Activated CD4-positive, alpha-beta T cell treated with anti-CD3 and anti-CD28 coated beads, Interleukin-2, amount 50 U/mL, for 16 hours (primary cell): ENCODE measurements at places on chromosomes 1 and 21.

DNA sequence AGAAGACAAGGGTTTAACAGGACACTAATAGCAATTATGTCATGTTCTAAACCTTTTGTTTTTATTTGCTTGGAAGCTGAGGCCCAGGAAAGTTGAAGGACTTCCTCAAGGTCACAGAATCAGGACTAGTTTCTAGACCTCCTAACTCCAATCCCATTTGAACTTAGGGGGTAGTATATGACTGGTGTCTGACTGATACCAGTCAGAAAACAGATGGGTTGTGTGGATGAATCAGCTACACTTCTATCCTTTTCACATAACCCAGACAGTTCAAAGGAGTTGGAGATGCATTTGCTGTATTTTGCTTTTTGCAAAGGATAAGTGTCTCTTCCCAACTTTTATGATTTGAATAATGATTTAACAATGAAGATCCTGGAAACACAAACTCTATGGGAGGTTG is 322.5 kb downstream of the HLX start:
- DNase-seq: no peak

DNA sequence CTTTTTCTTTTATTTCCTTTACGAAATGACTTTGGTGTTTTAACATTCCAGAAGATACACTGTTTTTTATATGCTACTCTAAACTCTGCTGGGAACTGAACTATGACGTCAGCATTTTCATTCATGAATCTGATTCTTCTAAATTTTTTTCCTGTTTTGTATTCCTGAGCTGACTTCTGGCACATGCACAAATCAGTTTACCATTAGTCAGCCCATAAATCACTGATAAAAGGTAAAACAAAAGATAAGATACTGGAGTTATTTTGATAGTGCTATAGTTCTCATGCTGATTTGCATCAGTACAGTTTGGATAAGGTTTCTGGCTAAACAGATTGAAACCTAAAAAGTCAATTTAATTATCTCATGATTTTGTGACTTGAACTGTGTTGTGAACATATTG is 10.4 kb downstream of the CAMTA1 start:
- no peak for DNase-seq

- DNase-seq: no peak
These were observed 40.5 kb upstream of the SAMD13 start for GRCh38 chr1:84260852-84261518.

- no peak for DNase-seq
These were observed 81.5 kb downstream of the BEND5 start for GRCh38 chr1:48695161-48695560.

- DNase-seq: no peak
These were observed 7.5 kb downstream of the MFSD2A start for GRCh38 chr1:39962450-39962825.

DNA sequence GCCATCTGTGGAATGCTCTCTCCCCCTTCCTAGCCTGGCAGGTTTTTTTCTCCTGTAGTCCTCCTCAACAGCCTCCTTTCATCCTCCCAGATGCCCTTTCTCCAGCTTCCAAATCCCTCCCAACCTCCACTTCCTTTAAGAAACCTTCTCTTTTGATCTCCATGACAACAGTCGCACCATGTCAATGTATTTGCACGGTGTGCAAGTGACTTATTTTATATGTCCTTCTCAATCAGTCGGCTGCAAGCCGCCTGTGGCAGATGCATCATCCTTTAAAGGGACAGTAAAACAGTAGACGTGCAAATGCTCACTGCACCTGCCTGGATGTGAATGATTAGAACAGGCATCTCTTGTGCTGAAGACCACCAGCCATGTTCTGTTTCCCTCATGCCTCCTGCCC is 285.2 kb downstream of the PCP4 start:
- DNase-seq: no peak

- DNase-seq: no peak
These were observed 392.3 kb upstream of the CAMK1G start for GRCh38 chr1:209191262-209191634.

DNA sequence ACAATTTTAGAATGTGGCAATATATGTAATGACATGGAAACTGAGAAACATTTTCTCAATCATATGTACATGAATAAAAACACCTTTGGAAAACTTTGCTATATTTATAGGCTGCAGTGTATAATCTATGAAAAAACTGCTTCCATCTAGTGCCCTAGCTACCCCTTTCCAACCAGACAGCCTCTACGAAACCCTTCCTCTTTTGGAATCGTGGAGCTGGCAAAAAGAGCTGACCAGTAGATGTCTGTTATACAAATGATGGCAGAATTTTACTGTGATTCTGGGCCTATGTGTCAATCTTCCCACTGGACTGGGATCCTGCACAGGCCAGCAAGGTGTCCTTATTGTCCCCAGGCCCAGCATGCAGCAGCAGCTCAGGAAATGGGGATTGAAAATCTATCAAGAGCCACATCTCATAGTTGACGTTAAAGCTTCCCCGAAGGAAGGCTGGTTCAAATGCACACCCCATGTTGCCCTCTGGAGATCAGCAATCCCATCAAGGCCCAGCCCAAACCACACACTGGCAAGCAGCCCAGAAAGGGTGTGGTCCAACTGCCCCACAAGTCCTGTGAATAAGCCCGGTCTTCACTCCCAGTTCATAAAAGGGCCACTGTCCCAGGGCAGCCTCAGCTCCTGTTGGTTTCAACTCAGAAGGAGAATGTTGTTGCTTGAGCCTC is 8.8 kb upstream of the FAM20B start:
- no peak for DNase-seq

GRCh38 chr1:42456754-42457089 is 379 bp downstream of the PPCS start:
- peak; percentile 72 for DNase-seq

DNA sequence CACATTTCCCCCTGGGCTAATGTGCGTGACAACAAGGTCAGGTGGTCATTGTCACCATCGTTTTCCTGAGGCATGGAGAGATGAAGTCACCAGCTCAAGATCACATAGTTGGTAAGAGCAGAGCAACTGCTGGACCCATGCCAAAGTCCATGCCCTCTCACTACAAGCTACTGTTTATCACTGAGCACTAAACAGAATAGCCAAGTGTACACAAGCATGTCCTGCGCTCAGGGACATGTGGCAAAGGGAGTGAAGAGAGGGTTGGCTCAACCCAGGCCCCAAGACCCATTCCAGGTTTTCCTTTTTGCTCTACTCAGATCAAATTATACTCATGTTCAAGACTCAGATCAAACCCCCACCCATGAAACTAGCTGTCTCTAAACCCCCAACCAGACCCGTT is 20.8 kb downstream of the LRRC52 start:
- DNase-seq: no peak

DNA sequence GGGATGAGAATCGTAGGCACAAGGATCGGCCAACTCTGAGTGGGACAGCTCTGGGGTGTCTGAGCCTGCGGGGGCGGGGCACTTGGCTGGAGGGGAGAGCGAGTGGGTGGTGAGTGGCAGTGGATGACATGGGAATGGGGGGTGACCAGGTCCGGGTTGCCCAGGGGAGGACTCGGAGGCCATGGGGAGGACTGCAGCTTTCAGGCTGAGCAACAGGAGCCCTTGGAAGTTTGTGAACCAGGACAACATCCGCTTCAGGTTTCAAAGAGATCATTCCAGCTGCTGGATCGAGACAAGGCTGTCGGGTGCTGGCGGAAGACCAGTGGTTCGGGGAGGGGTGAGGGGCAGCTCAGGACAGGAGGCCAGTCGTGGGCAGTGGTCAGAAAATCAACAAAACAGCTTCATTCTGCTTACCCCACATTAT is 124.4 kb upstream of the IRF2BP2 start:
- DNase-seq: no peak

- DNase-seq: no peak
These were observed 86.8 kb upstream of the RGS4 start for GRCh38 chr1:162982364-162982763.

DNA sequence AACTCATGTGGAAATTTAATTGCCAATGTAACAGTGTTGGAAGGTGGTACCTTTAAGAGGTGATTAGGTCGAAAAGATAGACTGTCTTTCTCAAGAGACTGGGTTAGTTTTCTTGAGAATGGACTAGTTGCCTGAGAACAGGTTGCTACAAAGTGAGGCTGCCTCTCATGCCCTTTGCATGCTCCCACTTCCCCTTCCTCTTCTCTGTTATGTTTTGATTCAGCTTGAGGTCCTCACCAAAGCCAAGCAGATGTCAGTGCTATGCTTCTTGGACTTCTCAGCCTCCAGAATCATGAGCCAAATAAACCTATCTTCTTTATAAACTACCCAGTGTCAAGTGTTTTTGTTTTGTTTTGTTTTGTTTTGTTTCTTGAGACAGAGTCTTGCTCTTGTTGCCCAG is 187.0 kb upstream of the RUNX1 start:
- DNase-seq: peak; percentile 46

GRCh38 chr1:74641876-74642275 is 31.7 kb downstream of the ERICH3 start:
- no peak for DNase-seq

- DNase-seq: no peak
These were observed 71.4 kb downstream of the AGPAT3 start for GRCh38 chr21:43936247-43936967.

DNA sequence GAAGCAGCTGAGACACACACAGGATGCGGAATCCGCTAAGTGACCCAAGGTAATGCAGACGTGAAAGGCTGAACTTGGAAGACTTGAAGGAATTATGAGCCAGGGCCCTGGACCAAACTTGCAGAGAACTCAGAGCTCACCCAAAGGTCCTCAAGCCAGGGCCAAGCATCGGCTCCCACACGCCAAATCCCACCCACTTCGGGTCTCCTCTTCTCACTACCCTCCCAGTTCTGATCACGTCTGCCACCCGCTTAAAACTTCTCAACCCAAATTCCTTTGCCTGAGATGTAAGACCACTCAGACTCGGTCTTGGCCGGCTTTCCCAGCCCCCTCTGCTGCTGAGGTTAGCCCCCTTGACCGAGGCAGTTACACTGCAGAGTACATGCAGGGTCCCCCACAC is 130.1 kb downstream of the PSMG1 start:
- no peak for DNase-seq

DNA sequence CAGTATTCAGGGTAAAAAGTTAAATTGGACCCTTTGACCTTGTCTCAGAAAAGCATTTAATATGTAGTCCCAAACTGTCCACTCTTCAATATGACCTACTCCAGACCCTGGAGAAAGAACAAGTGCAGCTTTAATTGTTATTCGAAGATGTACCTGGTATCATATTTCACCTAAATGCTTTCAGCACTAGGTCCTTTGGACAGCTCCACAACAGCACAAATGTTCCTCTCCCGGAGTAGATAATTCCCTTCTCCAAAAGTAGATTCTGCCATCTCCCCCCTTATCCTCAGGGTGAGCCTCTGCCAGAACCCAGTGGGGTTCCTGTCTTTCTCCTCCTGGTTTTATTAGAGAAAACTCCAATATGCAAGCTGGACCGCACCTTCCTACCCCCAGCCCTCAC is 104.5 kb upstream of the AJAP1 start:
- DNase-seq: no peak

- DNase-seq: no peak
These were observed 41.6 kb upstream of the TMEM52 start for GRCh38 chr1:1960480-1961196.

DNA sequence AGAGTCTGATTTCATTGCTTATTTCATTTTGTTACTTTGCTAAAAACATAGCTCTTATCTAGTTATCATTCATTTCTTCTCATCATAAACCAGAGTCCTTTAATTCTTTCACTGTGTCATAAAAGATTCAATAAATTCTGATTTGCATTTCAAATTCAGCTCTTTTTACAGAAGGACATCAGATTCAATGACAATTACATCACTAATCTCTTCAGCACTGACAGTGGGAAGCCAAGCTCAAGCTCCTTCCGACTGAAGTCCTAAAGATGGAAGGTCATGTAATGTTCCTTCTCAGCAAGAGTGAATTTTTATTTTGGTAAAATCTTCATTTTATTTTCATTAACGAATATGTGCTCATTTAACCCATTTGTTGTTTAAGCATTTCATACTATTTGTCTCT is 530.7 kb upstream of the ADGRL2 start:
- no peak for DNase-seq

DNA sequence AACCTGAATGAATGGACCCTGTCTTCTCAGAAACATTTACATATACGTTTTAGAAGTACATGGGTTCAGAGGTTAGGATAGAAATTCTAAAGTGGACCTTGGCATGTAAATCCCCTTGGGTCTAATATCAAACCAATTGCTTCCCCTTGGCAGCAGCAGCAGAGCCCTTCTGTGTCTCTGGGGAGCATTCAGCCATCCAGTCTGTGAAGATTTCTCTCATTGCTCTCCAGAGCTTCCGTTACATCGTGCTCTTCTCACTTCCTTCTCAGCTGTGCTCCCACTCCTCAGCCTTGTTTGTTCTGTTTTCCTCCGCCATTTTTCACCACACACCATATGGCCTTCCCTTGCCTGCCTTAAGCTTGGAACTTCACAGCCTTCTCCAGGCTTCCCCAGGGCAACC is 61.5 kb upstream of the ATP1B1 start:
- DNase-seq: no peak

DNA sequence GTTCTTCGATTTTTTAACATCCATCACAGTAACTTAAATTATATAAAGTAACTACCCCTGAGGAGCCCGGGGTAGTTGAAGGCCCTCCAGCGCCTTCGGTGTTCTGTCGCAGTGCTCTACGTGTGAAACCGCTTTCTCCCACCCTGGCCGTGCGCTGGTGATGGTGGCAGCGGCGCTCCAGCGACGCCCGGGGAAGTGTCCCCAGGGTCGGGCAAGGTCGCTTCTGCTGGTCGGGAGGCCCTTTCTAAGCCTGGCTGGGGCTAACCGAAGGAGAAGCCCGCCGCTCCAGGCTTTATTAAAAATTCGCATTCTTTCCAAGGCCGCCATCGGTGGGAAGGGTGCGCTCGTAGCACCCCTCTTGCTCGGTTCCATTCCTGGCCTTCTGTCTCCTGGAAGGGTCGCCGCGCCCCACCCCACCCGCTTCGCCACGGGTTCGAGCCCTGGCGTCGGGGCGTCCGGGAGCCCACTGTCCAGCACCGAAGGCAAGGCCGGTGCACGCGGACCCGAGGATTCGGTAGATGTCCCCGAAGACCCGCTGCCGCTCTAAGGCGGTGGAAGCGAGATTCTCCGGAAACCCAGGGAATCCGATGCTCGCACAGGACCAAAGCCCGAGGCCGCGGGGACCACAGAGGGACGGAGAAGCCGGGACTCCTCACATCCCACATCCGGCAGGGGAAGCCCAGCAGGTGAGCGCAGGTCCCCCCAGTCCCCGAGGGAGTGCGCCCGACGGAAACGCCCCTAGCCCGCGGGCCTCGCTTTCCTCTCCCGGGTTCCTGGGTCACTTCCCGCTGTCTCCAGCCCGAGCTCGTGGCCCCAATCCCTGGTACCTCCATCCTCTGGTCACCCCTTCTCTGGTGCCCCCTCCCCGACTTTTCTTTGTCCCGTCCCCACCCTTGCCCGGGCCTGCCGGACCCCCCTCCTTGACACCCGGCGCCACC is 685 bp upstream of the RIPPLY3 start:
- no peak for DNase-seq

DNA sequence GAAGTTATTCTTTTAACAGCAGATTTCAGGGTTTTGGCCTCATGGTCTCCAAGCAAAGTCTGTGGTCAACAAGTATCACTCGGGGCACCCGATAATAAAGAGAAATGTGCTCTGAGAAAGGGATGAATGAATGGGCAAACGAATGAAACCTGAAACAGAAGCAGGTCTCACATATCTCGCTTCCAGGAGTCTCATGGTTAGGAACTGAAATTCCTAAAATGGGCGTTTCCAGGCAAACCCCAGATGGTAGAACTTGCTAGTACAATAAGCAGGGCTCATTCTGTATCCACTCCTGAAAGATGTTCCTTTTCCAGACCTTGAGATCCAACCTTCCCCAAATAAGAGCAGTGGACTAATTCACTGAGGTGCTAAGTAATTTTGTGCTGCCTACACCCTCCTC is 87.2 kb downstream of the LAMC2 start:
- DNase-seq: no peak
